Activated CD4-positive, alpha-beta T cell treated with anti-CD3 and anti-CD28 coated beads, Interleukin-2, amount 10 ng/mL, durations not matched to agents 7 days and 5 days (primary cell): ENCODE measurements at places on chromosomes 1 and 21.

GRCh38 chr1:203722909-203723308, 42.1 kb upstream of the LAX1 start:
- no peak for DNase-seq

GRCh38 chr21:35360870-35361570, 311.9 kb upstream of the RUNX1 start:
- no peak for DNase-seq

- no peak for DNase-seq
Observed at GRCh38 chr1:244653439-244654107, 647 bp downstream of the DESI2 start.

- no peak for DNase-seq
Observed at GRCh38 chr1:66730462-66730861, 21.8 kb upstream of the DYNLT5 start.

GRCh38 chr1:17603091-17603841, 63.8 kb downstream of the ARHGEF10L start:
- DNase-seq: no peak

DNA sequence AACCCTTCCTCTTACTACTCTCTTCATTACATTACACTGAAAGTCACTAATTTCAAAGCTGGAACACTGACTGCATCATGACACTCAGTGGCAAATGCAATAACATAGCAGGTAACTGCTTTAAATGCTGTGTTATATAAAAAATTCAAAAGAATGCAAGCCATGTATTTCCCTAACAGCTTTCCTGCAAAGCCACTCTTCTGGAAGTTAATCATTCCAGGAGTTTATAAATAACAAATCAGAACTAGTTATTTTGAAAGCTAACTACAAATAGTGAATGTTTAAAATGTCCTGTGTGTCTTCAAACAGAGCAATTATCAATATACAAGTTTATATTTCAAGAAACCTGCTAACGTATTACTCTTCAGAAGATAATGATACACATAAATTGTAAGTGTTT, 34.5 kb downstream of the DBT start:
- no peak for DNase-seq

- no peak for DNase-seq
Observed at GRCh38 chr1:22971611-22972405, 858 bp downstream of the LACTBL1 start.

DNA sequence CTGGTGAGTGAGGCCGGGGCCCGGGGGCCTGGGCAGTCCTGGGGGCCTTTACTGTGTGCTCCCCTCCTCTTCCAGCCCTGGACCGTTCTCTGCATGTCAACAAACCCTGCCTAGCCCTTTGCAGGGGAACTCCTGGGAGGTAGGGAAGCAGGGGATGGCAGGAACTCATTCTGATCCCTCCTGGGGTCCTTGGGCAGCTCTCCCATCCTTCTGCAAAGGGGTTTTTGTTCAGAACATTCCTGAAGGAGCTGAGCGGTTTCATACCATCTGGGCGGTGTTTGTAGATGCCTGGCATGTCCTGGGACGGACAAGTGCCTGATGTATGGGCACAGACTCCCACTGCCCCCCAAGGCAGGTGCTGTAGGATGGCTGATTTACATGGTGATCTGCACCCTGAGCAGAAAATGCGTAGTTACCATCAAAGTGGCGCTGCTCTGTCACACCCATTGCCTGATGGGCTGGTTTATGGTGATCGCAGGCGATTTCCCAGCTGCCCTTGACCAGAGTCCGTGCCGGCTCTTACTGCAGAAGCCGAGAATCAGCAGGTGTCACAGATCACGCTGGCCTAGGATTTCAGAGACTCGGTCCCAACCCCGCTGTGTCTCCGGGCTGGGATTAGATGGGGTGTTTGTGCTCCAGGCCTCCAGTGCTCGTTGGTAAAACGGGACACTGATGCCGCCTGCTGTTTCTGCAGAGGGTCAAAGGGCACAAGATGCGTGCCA, 71.6 kb upstream of the TRAPPC10 start:
- DNase-seq: no peak

GRCh38 chr1:71640116-71640515, 559.3 kb upstream of the ZRANB2 start:
- no peak for DNase-seq
